Lower lobe of right lung (tissue), 2 donors: ENCODE measurements at places on chromosomes 2 and 18.

DNA sequence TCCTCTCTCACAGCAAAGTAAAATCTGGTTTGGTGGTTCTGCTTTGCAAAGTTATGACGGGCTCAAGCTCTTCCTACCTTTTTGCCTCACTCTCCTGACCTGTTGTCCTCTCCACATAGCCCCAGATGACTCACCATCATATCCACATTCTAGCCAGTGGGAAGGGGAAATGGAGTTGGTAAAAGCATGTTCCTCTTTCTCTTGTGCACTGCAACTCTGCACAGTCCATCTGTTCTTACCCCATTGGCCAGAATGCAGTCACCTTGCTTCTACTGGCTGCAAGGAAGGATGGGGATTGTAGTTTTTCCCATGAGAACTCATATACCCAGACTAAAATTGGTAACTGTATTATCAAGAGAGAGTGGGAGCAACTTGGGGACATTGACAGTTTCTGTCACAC is 50.4 kb upstream of the SMIM21 start:
- no peak for DNase-seq

GRCh38 chr2:53173091-53173490 is 594.5 kb upstream of the CHAC2 start:
- no peak for DNase-seq

GRCh38 chr2:88545118-88545517 is 82.1 kb downstream of the EIF2AK3 start:
- no peak for DNase-seq

GRCh38 chr2:150610670-150611279 is 123.3 kb upstream of the RND3 start:
- DNase-seq = no peak

DNA sequence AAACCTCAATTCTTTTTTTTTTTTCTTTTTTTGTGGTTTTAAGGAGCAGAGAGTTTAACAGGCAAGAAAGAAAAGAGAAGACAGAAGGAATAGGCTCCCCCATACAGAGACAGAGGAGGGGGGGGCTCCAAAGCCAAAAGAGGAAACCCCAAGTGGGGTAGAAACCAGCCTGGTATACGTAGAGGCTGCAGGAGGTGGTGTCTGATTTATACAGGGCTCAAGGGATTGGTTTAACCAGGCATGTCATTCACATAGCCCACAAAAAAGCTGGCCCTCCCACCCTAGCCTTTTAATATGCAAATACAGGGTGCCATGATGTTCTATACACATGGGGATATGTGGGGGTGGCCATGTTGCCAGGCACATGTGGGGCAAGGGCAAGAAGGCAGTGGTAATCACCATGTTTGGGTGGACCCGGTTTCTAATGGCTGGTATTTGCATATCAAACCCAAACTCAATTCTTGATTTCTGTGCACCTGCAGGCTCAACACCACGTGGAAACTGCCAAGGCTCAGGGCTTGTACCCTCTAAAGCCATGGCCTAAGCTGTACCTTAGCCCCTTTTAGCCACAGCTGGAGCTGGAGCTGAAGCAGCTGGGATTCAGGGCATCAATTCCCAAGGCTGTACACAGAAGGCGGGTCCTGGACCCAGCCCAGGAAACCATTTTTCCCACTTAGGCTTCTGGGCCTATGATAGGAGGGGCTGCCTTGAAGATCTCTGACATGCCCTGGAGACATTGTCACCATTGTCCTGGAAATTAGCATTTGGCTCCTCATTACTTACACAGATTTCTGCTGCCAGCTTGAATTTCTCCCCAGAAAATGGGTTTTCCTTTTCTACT is 170.3 kb downstream of the MAIP1 start:
- no peak for DNase-seq

- no peak for DNase-seq
Measured at GRCh38 chr2:161246281-161246680, 61.9 kb upstream of the PSMD14 start.

- DNase-seq = no peak
Measured at GRCh38 chr2:37005118-37005868, 39.0 kb upstream of the STRN start.

DNA sequence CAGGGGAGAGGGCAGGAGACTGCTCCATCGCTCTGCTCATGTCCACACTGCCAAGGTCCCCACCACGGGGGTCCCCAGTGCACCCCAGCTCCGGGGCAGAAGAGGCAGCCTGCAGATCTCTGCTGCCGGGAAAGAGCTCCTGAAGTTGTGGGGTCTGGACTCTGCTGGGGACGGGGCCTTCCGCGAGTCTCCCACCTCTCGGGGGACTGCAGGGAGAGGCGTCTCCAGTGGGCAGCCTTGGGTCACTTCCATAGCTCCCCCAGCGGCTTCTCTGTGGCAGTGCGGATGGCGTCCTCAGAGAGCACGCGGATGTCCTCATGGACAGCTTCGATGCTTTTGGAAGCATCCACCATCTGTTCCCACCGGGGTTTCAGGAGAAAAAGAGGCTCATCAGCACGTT is 10.7 kb downstream of the DTYMK start:
- no peak for DNase-seq

DNA sequence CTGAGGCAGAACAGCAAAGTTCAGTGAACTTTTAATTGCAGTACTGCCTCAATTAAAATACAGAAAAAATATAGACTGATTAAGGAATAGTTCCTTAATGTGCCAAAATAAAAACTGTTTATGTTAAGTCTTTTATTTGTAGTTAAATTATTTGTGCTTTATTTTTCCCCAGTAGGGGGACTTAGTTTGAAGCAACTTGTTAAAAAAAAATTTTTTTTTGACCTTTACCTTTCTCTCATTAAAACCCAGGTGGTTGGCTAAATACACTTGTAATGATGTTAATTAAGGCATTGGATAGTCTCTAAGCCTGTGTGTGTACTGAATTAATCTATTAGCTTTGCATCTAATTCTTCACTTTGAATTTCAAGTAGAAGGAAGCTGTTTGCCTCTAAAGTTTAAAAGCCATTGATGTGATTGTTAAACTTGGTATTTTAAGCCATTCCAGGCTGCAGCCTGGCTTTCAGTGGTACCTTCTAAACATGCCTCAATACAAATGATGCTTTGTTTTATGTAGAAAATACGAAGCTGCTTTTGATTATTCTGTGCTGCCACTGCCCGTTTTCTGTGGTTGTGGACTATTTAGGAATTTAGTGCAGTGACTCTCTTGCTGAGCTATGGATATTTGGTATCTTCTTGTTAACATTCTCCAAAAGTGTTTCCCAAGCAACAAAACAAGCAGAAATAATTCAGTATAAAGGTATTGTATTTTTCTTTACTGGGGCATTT is 102.9 kb downstream of the TANC1 start:
- DNase-seq = no peak

DNA sequence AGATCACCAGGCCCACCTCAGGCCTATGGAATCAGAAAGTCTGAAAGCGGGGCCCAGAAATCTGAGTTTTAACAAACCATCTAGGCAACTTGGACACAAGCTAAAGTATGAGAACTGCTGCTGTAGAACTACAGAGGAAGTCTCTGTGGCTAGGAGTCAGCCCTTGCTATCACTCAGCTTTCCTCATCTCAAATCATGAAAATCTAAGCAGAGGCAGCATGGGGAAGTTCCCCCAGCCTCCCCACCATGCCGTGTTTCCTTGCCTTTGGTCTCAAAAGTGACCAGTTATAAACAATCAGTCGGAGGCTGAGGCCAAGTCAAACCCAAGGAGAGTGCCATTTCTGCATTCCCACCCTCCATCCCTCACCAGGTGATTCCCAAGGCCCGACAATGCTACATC is 404.7 kb downstream of the BCL11A start:
- no peak for DNase-seq

DNA sequence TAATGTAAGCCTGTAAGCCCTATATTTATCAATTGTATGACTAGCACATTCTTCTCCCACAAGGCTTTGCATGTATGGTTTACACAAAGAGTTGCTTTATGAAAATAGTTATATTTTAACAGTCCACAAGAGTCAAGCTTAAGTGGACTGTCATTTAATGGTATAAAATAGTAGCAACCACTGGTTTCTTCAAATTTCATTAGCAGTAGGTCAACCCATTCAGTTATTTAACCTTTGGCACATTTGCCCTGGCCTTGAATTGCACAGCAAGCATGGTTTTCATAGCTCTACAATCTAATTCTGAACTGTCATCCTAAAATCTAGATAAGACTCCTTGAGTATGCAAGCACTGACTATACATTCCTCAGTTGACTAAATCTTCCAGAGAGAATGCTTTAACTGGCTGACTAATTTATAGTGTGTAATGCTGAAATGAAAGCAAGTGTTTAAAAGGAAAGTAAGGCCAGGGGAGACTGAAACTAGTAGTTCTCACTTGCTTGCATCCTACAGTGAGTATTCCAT is 1.8 kb downstream of the DPP4 start:
- no peak for DNase-seq

DNA sequence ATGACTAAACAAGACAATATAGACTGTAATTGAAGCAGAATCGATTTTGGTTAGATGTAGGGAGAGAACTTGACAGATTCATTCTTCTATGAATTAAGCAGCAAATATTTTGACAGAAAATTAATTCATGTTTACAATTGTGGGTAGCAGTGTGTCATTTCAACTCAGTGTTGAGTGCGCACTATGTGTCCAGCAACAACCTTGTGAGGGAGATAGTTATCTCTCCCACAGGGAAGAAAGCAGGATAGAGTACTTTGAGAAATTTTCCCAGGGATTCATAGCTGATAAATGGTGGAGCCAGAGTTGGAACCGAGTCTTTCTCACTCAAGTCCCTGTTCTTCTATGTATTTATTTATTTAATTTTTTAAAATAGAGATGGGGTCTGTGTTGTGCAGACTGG is 5.2 kb downstream of the MRPL33 start:
- DNase-seq = no peak

GRCh38 chr2:84815146-84815545 is 65.7 kb downstream of the TRABD2A start:
- DNase-seq = no peak

DNA sequence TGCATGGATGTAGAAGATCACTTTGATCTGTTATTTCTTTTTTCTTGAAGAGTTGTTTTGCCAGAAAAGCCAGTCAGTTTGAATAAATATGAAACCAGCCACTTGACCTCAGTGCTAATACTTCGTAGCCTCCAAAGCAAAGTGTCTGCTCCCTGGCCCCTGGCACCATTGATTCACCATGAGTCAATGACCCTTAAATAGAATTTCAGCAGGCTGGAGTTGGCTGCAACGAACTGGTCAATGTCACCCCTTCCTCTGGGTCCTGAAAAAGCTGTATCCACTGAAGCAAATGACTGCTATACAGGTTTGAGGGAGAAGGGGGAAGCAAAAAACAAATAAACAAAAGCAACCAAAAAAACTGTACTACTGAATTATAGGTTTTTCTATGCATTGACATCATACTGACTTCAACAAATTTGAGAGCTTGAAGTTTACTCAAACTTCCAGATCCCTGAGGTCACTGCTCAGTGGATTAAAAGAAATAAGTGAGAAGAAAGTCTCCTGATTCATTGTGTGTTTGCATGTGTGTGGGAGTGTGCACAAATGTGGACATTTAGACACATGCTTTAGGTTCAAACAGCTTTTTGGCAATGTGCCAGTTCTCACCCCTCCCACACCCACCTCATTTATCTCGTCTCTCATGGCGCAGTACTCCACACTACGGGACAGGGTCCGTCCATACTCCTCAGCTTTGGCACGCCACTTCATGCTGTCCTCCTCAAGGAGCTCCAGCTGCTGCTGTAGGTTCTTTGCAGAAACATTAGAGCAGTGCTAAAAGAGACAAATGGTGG is 58.1 kb upstream of the TTN start:
- no peak for DNase-seq

GRCh38 chr2:160111951-160112798 is 49.8 kb upstream of the PLA2R1 start:
- DNase-seq = no peak

- DNase-seq = no peak
Measured at GRCh38 chr2:101706819-101707177, 9.3 kb downstream of the MAP4K4 start.

- peak; percentile 62 for DNase-seq
Measured at GRCh38 chr2:98088261-98088660, 1.3 kb downstream of the VWA3B start.

GRCh38 chr18:9066358-9066757 is 36.1 kb upstream of the NDUFV2 start:
- DNase-seq = no peak

GRCh38 chr18:76955524-76956170 is 133.3 kb downstream of the ZNF236 start:
- DNase-seq = peak; percentile 86

DNA sequence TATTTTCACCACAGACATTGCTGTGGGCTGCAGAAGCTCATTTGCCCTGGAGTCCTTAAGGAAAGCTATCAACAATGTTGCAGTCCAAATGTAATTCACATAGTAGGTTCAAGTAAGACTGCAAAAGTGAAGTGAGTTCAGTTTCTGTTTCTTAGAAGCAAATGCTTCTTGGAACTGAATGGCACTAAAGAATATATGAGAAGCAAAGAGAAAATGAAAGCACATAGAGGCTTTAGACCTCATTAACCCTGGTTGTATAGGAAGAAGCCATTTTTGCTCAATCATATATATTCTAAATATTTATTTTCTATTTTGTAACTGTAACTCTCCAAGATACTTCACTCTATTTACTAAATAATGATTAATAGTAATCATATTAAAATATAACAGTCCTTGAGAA is 292.0 kb downstream of the ZNF804A start:
- no peak for DNase-seq

- no peak for DNase-seq
Measured at GRCh38 chr2:114442510-114442909, at the start of gene DPP10. Gene DPP10 (plus strand): TSS chr2:114442641.

DNA sequence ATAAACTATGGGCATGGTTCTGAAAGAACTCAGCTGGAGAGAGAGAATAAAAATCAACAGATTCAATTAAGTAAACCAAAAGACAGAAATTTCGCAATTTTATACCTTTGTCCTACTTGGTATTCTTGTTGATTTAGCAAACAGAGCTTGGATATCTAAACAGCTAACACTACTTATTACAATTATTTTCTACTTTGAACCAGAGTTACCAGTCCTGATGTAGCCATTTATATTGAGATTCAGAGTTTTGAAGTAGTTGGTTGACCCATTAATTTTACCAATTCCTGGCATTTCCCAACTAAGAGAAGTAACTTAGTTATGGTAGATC is 48.9 kb downstream of the ASXL2 start:
- DNase-seq = no peak

GRCh38 chr2:26562811-26563645 is 78.1 kb downstream of the CIB4 start:
- DNase-seq = no peak

DNA sequence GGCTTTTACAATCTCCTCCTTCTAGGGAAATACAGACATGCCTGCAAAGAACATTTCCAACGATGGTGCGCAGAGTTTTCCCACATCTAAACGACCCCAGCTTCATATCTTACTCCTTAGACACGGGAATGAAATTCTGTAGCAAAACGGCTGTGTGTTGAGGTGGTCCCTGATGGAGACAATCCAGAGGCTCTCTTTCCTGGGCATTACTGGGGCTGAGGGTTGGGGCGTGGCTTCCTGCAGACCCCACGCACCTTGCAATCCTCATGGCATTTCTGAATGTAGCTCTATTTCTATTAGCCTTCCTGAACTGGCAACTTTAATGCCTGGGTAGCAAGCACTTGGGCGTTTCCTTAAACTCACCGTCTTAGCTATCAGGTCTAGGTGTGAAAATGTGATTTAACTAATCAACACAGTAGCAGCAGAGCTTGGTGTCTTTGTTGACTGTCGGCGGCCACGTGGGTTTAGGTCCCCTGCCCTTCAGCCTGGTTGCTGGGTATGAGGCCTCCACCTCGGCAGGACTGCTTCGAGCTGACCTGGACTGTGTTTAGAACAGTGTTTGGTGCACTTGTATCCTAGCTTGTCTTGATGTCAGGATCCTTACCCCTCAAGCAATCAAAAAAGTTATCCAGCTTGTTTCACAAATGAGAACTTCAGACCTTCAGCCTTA is 242.8 kb downstream of the GBX2 start:
- DNase-seq = no peak

- DNase-seq = no peak
Measured at GRCh38 chr2:45905632-45905958, 254.1 kb downstream of the PRKCE start.
